Osteocyte (in vitro differentiated cells): ENCODE measurements at places on chromosomes 7 and 10. TPM values are rescaled to one million over a fixed set of nuclear protein-coding genes. Genes with fewer than 3 reads are reported as not detected.

Gene SLC16A9
- 0.32 and 0.50 TPM in 2 replicates for total RNA-seq

DNA sequence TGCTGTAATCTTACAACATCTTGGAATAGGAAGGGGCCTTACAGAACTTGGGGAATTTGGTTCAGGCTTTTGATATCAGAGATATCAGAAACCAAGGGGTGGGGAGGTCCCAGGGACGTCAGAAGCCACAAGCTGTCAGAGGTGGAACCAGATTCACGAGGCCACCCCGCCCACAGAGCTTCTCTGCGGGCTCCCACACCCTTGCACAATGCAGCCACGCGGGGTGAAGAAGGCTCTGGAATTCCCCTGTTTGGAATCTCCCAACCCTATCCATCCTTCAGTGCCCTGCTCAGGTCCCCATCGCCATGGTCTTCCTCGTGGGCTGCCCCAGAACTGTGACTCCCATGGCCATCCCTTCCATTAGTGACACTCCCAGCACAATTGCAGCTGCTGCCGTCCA lies 247.1 kb upstream of the SHH start:
- H3K4me1 ChIP-seq, result no peaks in the 10 kb centered on the region
- H3K27ac ChIP-seq, result no peak overlapping the region
- H3K36me3 ChIP-seq, result no peaks in the 10 kb centered on the region
- DNase-seq, result no peak
- H3K27me3 ChIP-seq, result no peaks in the 10 kb centered on the region

DNA sequence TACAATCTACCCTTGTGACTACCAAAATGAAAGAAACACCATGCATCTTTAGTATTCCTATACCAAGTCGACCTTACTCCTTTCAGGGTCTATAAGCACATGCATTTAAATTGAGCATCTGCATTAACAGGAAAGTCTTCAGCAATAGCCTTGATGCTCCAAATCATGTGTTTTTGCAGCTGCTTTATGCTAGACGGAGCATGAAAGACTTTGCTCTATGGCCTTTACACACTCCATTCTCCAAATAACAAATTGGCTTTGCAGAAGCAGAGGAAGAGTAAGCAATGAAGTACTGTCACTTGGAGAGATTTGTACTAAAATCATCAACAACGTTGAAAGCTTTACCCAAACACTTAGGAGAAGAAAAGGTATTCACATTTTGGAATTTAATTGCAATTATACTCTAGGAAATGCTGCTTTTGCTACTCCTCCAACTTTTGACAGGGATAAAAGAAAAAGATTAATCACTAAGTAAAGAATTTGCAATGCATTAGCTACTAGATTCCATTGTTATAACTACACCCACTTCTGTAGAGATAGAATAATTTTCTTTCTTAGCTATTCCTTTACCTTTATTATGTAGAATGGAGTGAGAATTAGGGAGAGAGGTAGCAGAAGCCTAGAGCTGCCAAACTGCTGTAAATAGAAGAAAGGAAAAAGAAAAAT lies 131.8 kb downstream of the SEMA3E start:
- H3K27ac ChIP-seq, result no peak overlapping the region
- H3K4me1 ChIP-seq, result peaks cover 4% of the 10 kb centered on the region
- no peaks in the 10 kb centered on the region for H3K36me3 ChIP-seq
- no peak overlapping the region for H3K4me3 ChIP-seq
- no peaks in the 10 kb centered on the region for H3K27me3 ChIP-seq

DNA sequence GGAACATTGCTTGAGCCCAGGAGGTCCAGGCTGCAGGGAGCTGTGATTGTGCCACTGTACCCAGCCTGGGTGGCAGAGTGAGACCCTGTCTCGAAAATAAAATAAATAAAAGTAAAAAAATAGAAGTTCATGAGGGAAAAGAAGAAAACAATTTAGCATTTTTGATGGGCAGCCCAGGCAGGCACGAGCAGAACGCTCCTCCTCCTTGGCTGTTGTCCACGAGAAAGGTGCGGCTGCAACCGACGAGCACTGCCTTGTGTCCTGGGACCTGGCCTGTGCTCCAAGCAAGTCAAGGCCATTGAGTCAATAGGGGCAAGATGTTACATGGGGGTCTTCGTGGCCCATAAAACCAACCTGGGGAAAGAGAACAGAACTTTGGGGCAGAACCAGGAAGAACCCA lies 25.6 kb downstream of the EBF3 start:
- DNase-seq, result no peak
- no peaks in the 10 kb centered on the region for H3K36me3 ChIP-seq
- no peak overlapping the region for H3K4me3 ChIP-seq
- no peak overlapping the region for H3K27ac ChIP-seq
- no peaks in the 10 kb centered on the region for H3K27me3 ChIP-seq
- no peaks in the 10 kb centered on the region for H3K4me1 ChIP-seq

DNA sequence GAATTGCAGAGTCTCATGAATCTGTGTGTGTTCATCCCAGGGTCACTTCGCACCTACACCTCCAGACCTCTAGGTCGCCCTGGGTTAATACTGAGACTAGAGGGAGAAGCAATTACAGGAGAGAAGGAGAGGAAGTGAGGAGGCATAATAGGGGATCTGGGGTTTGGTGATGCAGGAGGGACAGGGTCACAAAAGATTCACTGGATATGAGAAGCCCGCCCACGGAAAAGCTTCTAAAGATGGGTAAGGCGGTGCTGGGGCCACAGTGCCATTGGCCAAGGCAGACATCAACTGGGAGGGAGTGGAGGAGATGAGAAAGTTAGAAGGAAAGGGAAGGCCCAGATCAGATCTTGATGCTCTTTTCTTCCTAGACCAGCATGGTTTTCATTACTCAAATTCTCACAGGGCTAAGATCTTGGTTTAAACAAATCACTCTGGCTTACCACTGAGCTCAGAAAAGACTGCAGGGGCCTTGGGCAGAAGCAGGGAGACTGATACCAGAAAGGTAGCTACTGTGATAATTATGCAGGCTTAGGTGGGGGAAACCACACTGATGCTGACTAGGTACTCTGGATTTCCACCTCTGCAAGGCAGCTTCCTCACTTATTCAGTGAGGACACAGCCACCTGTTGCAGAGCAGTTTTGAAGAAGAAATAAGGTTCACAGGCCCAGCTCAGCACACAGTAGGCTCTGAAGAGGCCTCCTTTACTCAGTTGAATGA lies 17.4 kb upstream of the ZNF273 start:
- peak; percentile 60 for DNase-seq
- H3K36me3 ChIP-seq, result no peaks in the 10 kb centered on the region
- no peak overlapping the region for H3K4me3 ChIP-seq
- H3K27me3 ChIP-seq, result peaks cover 26% of the 10 kb centered on the region
